NCI-H82 (cell line): ENCODE measurements at places on chromosomes 5 and 9.

DNA sequence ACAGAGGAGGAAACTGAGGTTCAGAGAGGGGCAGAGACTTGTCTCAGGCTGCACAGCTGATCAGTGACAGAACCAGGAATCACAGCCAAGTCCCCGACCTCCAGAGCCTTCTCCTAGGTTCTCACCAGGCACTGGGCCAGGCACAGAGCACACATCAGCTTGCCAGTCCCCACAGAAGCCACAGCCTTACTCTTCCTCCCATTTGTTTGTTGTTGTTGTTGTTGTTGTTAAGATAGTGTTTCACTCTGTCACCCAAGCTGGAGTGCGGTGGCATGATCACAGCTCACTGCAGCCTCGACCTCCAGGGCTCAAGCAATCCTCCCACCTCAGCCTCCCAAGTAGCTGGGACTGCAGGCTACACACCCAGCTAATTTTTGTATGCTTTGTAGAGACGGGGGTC lies 41.4 kb downstream of the NAIF1 start:
- DNase-seq = no peak

DNA sequence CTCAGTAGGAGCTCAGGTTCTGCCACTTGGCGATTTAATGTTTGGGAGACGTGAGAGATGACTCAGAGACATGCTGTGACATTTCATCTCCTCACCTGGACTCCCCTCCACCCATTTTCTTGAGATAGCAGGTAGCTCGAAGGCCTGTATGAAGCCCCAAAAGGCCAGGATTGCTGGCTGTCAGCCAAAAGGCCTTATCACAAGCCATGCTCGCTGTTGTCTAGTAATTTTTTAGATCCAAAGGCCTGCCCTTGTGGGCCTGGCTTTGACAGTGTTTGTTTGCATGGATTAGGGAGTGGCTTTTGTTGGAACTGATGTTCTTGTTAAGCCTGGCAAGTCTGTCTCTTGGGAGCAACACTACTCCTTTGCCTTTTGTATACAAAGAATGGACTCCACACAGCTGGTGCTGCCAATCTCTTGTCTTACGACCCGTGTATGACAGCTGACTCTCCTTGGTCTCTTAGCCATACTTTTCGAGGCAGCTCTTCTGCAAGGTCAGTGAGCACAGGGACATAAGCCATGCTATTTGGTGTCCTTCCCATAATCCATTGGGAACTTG lies 22.7 kb downstream of the CAVIN4 start:
- DNase-seq = peak; percentile 58

DNA sequence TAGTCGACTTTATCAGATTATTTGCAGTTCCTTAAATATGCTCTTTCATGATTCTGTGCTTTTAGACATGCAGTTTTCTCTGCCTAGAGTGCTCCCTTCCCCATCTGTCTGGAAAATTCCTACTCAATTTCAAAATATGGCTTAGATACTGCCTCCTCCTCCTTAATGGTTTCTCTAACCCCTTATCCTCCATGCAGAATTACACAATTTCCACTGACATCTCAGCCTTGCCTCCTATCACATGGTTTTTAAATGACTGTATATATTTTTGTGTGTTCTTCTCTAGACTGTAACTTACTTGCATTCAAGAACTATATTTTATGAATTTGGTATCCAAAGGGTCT lies 85.2 kb downstream of the SLC44A1 start:
- DNase-seq = no peak

DNA sequence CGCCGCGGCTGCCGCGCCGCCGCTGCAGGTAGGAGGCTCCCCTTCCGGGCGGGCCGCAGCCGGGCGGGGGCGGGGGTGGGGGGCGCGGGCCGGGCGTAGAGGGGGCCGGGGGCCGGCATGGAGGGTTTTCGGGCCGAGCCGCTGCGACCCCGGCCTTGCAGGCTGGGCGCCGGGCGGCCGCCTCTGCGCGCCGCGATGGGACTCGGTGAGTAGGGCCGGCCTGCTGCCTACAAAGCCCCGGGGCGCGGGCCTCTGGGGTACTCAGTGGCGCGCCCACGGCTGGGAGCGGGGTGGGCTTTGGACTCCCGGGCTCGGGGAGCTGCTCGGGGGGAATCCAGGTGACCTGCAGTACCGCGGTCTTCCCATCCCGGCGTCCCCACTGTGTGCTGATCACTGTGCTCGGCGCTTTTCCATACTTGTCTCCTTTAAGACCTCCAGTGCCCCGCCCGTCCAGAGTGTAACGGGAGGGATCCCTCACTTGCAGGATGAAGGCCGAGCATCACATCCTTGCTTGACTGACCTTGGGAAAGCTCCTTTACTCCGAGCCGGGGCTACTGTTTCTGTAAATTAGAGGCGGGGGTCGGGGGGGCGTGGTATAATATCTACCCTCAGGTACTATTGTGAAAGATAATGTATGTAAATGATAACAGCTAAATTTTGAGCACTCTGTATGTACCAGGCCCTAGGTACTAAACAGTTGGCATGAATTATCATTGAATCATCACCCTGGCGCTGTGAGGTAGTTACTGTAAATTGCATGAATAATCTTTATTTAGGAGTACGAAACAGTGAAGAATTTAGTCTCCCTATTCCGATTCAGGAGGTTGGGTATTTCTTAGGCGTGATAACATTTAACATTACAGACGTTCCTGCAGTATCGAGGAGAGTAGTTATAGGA lies 672 bp downstream of the MSANTD3 start:
- DNase-seq = peak; percentile 81

DNA sequence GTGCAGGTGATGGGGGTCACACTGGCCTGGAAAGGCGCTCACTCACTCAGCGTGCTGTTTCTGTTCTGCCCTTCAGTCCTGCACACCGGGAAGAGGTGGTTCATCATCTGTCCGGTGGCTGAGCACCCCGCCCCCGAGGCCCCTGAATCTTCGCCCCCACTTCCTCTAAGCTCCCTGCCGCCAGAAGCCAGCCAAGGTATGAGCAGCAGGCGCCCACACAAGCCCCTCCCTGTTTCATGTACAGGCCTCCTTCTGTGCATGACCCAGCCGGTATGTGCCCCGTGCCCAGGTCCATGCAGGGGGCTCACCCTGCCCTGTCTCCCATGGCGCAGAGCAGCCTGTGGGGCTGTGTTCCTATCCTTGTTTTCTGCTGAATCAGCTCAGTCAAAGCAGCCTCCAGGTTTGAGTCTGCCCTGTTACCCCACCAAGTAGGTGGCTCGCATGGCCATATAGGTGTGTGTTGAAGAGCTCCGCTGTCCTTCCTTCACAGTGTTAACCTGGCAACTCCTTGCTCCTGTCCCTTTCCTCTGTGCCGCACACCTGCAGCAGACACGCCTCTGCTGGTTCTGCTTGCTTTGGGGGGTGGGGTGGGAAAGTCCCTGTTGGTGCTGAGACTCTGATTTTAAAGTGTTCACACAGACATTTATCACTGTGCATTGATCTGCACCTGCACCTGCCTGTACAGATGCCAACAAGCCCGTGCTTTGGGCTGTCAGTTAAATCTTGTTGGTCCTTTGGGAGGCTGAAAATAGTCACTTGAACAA lies 84.8 kb downstream of the WNK2 start:
- no peak for DNase-seq

DNA sequence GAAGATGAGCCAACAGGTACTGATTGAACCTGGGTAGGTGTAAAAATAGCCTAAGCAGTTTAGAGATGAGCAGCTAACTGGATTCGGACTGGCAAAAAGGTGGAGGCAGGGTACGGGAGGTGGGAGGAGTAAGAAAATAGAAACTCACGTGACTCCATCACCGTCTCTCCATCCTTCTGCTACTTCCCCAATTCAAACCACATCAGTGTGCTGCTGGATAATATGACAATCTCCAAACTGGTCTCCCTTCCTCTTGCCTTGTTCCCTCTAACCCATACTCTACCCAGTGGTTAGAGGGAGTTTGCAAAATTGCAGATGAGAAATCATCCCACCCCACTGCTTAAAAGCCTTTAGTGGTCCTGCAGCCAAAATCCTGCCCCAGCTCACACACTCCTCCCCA lies 42.7 kb downstream of the RIGI start:
- DNase-seq = no peak

GRCh38 chr9:86128235-86128822 lies 29.0 kb upstream of the GOLM1 start:
- DNase-seq = no peak

- DNase-seq = no peak
Measured at GRCh38 chr5:33563983-33564908, 123.5 kb downstream of the TARS1 start.
